ENCODE measurements at places on chromosomes 3 and 15.

GRCh38 chr15:73633991-73634495, 854 bp upstream of the NPTN start:
- DNase-seq, result peak; percentile 95

DNA sequence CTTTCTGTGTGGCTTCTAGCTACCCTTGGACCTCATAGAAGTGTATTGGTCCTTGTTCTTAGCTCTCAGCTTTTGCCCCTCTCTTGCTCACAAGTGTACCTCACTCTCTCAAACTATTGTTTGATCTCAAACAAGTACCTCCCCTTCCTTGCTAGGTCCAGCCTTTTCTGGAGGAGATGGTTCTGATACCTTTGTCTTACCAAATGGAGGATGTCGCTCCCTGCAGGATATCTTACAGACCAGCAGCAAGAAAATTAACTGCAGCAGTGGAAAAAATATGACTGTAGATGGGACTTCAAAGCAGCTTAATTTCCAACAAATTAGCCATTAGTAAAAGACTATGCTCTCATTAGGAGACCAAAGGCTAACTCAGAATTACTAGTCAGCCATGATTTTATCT, 388.1 kb upstream of the ROBO2 start:
- DNase-seq, result no peak

GRCh38 chr15:92820236-92821021, 79.7 kb upstream of the CHD2 start:
- peak; percentile 85 for DNase-seq

- DNase-seq, result peak; percentile 34
Measured at GRCh38 chr3:69747511-69748258, 8.4 kb downstream of the MITF start.

- DNase-seq, result peak; percentile 53
Measured at GRCh38 chr15:70375006-70375431, 277.3 kb upstream of the TLE3 start.

- no peak for DNase-seq
Measured at GRCh38 chr3:84440291-84440690, 518.5 kb upstream of the CADM2 start.

DNA sequence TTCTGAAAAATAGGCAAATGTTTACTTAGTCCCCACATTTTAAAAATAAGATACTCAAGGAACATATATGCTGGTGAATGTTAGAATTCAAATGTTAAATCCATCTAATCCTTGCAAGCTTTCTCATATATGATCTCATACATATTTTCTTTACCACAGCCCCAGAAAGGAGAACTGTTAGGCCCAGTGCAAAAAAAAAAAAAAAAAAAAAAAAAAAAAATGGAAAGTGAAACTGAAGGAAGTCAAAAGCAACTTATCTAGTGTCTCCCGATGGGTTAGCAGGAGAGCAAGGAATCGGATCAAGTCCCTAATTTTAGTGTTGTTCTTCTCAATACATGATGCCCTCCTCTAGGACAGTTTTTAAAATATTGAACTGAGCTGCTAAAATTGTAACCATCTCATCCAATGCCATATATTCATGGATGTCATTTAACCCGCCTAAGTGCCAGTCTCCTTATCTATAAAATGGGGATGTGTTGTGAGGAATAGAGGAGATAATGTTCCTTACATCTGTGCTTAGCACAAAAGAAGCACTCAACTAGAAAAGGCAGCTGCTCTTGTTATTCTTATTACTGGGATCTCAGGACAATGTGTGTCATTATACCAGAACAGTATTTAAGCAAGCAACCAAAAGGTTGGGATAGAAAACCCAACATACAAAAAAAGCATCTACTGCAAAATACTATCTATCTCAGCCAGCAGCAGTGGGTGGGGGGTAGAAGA, 279.7 kb downstream of the MAGI1 start:
- no peak for DNase-seq

GRCh38 chr3:9883706-9884554, 3.9 kb upstream of the CIDEC start:
- peak; percentile 91 for DNase-seq

DNA sequence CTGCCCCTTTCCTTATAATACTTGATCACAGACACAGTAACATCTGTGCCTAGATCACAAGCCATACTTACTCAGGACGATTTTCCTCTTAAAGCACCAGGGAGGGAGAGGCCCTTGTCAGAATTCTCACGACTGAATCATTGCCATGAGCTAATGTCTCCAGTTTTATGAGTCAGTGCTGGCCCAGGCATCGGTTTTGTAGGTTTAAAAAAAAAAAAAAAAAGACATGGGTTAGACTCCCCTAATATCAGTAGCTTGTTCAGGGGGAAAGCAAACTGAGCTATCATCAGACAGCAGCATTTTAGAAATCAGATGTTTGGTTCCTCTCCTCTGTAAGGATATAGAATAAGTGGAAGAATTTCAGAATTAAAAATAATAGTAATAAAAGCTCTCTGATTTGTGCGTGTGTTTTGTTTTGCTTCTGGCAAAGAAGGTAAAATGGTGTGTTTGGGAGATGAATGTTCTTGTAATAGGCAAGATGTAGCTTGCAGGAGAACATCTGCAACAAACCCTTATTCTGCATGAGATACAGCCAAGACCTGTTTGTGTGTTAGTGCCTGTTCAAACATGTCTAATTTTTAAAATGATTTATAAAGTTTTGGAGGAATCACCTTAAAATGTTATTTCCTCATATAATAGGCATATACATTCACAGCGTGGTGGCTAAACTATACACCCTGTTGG, 193.6 kb downstream of the TP63 start:
- peak; percentile 94 for DNase-seq

DNA sequence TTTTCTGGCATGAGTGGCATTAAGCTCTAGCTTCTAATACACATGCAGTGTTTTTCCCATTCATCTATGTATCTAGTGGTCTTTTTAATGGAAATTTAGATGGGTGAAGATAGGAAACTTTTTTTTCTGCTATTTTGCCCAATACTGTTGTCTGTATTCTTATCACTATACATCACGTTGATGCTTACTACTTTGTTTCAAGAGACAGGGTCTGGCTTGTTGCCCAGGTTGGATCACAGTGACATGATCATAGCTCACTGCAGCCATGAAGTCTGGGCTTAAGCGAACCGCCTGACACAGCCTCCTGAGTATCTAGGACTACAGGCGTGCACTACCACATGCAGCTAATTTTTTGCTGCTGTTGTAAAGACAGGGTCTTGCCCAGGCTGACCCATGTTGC, 84.6 kb downstream of the PEAK1 start:
- DNase-seq, result peak; percentile 38

All from fibroblast of mammary gland (primary cell).